Kidney capillary endothelial cell (primary cell): ENCODE measurements at places on chromosomes 11 and 22.

- peak; percentile 82 for DNase-seq
Observed at GRCh38 chr11:104705490-104706190, 192.6 kb downstream of the CASP12 start.

DNA sequence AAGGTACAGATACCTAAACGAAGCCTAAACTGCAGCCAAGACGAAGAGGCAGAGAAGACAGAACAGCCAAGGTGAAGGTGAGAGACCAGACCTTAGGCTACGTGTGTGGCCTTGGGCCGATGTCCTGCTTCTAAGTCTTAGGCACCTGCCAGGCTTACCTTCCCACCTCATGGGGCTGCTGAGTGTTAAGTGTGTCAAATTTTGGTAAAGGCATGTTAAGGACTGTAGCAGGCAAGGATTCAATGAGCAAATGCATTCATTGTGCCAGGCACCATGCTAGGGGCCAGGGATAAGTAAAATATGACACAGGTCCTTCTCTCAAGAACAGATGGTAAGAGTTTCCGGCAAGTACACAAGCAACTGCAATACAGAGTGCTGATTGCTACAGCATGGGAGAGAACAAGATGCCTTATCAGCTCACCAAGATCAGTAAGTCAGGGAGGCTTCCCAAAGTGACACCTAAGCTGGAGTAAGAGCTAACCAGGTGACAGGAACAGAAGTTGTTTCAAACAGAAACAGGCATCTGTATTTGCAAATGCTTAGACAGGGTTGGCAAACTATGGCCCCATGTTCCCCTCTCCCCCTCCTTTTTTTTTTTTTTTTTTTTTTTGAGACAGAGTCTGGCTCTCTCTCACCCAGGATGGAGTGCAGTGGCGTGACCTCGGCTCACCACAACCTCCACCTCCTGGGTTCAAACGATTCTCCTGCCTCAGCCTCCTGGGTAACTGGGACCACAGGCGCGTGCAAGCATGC is 46.7 kb downstream of the CLTCL1 start:
- no peak for DNase-seq

DNA sequence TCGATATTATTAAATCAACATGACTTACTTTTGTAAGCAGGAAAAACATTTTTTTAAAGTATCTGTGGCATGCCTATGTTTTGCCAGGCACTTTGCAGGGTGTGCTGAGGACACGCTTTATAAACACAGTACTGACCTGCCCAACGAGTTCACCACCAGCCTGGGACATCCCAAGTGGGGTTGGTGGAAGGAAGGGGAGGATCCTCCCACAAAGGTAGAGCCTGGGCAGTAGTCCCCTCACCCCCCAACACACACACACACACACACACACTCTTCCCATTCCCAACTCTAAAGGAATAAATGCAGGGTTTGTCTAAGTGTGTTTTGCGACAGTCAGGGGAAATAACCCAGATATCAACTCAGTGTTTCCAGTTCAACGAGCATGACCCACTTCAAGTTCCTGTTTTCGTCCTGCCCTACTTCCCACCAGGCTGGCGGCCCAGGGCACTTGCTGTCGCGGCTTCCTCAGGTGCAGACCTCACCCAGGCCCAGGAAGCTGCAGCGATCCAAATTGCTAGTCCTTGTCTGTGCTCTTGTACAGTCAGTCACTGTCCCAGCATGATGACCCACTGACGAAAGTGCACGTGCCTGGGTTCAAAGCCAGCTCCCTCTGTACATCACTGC is 3.1 kb downstream of the CERK start:
- no peak for DNase-seq

- no peak for DNase-seq
Observed at GRCh38 chr11:110755941-110756340, 43.7 kb upstream of the ARHGAP20 start.

DNA sequence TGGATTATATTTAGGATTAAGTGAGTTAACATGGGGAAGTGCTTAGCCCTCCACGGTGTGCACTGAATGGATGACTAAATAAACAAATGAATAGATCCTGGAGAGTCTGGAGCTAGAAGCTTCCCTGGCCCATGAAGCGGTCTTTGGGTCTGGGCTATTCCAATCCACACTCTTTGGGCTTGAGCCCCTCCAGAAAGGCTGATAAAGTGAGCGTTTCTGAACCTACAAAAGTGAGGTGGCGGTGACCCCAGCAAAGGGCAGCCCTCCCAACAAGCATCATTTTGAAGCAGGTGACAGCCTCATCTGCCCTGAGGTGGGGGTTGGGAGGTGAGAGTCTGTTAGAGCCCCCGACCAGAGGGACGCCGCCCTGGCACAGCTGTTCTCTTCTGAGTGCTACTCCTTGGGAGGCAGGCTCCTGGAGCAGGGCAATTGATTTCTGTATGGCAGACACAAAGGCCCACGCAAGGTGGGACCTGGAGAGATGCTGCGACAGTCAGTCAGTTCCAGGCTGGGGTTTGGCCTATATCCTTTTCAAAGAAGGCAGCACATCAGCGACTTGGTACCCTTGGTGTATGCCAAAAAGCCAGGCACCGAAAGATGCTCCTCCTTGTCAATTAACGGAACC is 157.8 kb downstream of the CACNA1I start:
- no peak for DNase-seq

- peak; percentile 21 for DNase-seq
Observed at GRCh38 chr22:50486561-50487289, at the start of gene MIOX. MIOX (plus strand) TSS chr22:50486859; CDS start chr22:50486898, 39 bp downstream.

- no peak for DNase-seq
Observed at GRCh38 chr11:59611570-59612565, 3.7 kb downstream of the OSBP start.

- no peak for DNase-seq
Observed at GRCh38 chr11:33885338-33886005, 6.4 kb downstream of the LMO2 start.

DNA sequence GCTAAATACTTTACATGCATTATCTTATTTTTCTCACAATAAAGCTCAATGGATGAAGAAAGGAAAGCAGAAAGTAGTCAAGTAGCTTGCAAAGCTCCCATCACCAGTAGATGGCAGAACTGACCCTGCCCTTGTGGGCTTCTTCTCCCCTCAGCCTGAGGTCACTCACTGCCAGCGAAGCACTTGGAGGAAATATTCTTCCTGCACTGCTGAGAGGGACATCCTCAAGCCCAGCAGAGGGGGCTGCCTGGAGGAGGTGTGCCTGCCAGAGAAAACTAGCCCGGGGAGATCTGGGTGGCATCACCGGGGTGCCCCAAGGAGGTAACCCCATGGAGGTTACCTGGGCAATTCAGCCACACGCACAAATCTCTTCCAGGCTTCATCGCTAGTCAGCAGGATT is 6.6 kb downstream of the APOL4 start:
- DNase-seq, result peak; percentile 70

DNA sequence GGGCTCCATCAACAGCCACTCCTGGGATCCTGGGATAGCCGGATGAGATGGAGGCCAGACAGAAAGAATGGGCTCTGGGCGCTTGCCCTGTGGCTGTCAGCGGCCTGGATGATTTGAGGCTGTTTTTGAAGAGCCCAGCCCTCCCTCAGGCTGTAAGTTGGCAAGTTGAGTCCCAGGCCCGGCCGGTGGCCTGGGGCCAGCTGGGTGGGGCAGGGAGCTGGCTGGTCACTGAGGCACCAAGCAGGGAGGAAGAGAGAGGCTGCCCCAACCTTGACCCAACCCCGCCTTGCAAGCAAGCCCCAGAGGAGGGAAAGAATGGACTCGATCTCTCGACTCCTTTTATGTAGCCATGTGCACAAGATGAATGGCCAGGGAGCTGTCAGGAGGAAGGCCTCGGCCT is 34.9 kb downstream of the RIBC2 start:
- no peak for DNase-seq

DNA sequence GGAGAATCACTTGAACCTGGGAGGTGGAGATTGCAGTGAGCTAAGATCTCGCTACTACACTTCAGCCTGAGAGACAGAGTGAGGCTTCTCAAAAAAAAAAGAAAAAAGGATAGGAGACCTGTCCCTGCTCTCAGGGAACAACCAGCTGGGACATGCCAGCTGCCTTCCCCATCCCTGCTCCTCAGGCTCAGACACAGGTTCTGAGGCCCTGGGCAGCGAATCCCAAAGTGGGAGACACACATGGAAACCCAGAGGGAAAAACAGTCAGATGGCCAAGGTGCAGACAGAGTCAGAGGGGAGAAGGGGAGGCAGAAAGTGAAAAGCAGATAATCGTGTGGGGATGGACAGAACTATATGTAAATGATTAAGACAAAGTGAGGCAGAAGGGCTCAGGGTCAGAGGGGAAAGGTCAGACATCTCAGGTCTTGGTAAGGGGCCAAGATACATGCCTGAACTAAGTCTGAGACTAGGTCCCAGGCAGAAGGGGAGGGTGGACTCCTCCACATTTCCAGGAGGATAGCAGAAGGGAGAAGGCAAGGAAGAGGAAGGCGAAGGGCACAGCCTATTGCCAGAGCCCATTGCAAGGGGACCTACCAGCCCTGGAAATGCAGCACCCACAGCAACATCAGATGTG is 14.2 kb downstream of the STARD10 start:
- no peak for DNase-seq

GRCh38 chr11:44684859-44685281 is 41.9 kb upstream of the TSPAN18 start:
- DNase-seq, result no peak

GRCh38 chr11:66238786-66239413 is 29.5 kb upstream of the RAB1B start:
- no peak for DNase-seq

DNA sequence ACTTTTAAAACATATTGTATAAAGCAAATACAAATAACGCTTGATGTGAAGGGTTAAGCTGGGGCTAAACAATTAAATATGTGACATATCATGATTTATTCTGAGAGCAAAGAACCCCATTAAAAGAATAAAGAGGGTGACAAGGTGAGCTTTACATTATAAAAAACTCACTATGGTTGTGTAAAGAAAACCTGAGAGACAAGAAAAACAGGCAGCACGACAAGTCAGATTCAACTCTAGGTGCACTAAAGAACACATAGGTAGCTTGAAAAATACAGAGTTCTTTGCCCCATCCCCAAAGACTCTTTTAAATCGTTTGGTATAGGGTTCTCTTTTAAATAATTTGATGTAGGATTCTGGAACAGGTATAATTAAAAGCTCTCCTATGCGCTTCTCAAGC is 63.5 kb downstream of the LUZP2 start:
- no peak for DNase-seq

- DNase-seq, result no peak
Observed at GRCh38 chr11:69161117-69161407, 5.3 kb downstream of the SMIM38 start.

GRCh38 chr11:45288339-45288738 is 2.2 kb upstream of the SYT13 start:
- DNase-seq, result no peak

GRCh38 chr11:9459667-9460321 is 1.0 kb upstream of the ZNF143 start:
- DNase-seq, result peak; percentile 26

- DNase-seq, result no peak
Observed at GRCh38 chr11:68314203-68315170, 2.1 kb downstream of the LRP5 start.

GRCh38 chr11:22753416-22753815 is 76.2 kb downstream of the SVIP start:
- DNase-seq, result no peak

DNA sequence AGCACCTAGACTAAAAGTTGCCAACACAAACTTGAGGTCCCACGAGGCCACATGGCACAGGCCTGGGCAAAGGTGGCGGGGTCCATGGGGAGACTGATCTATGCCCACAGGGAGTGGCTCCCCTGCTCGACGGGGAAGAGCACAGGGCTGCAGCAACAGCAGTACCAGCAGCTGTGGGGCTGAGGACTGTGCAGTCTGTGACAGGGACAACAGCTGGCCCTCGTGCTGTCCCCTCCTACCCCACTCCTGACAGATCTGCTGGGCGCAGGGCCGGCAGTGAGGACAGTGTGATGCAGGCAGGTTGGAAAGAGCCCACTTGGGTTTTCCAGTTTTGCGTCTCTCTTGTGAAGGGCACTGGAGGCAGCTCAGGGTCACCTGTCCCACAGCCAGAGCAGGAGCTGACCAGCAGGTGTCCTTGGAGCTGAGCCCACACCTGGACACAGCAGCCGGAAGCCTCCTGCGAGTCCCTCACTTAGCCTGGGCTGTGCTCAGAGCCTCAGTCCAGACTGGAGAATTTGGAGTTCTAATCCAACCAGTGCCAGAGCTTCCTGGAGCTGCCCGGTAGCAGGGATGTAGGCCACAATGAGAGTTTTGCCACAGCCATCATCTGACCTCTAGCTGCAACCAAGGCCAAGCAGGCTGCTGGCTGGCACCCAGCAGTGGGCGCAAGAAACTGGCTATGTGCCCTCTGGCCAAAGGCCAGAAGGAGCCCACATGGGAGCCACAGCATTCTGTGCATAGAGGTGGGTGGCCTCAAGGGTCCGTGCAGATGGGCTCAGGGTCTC is 3.6 kb upstream of the GAS2L1 start:
- no peak for DNase-seq
